ENCODE measurements at places on chromosomes 16 and 17.

GRCh38 chr16:88560714-88561484, 9.3 kb upstream of the ZC3H18 start:
- DNase-seq: no peak

DNA sequence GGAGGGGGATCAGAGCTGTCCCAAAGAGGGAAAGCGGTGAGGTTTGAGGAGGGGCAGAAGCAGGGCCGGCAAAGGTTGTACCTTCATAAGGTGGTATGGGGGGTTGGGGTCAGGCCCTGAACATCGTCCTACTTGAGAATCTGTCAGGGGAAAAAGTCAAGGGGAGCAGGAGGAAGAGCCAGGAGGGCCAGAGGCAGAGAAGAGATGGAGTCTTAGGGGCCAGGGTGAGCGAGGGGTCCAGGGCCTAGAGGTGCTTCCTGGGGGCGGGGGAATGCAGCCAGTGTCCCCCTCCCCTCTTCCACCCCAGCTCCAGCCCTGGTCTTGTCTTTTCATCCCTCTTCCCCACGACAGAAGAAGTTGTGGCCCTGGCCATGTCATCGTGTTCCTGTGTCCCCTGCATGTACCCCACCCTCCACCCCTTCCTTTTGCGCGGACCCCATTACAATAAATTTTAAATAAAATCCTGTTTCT, 1.3 kb upstream of the PRRT2 start:
- DNase-seq: no peak

DNA sequence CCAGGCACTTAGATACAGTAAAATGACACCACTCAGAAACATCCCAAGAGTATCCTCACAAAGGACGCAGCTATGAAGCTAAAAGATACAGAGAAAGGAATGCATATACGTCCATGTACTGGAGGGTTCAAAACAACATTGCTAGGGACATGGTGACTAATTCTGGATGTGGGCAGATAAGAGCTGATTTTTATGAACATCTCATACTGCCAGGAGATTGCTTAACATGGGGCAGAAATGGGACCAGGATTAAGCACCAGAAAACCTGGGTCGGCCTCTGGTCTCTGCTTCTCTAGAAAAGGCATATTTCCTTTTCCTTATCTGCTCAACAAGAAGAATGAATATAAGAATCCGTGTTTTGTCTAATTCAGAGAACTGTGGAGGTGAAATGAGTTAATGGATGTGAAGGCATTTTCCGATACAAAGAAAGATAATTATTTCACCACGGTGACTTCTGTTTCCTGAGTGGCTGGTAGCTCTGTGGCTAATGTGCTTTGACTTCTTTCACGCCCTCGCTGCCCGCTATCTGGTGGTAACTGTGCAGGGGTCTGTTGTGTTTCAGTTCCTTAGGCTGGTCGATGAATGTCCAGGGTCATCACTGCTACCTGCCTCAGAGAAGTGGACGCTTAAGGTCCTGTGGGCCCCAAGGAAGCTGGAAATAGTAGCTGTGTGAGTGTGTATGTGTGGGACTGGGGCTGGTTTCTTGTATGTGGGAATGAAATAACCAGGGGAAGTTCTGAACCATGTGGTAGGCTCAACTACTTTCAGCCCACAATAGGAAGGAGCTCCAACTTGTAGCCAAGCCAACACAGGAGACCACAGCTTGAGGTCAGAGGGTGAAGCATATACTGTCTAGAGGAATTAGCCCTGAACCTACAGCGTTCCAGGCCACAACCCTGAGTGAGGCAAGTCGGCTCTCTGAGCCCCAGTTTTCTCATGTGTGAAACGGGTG, 15.8 kb upstream of the CCL5 start:
- DNase-seq: peak; percentile 64

DNA sequence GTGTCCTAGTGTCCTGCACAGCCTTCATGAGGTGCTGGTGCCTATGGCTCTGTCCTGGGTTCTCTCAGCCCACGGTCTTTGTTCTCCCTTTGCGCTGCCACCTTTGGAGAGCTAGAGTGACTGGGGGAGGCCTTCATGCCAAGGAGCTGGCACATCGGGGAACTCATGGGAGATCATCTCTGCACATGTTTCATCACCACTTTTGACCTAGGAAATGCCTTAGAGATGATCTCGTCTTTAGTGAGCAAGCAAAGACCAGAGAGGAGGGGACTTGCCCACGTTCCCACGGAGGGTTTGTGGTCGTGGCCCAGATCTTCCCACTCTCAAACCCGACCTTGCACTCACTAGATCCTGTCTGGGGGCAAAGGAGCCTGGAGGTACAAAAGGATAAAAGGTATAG, 23.5 kb downstream of the TBX4 start:
- no peak for DNase-seq

- DNase-seq: no peak
These were observed 6.3 kb upstream of the RNF227 start for GRCh38 chr17:7922269-7922844.

GRCh38 chr17:57284984-57285646, 28.8 kb downstream of the MSI2 start:
- DNase-seq: peak; percentile 62

DNA sequence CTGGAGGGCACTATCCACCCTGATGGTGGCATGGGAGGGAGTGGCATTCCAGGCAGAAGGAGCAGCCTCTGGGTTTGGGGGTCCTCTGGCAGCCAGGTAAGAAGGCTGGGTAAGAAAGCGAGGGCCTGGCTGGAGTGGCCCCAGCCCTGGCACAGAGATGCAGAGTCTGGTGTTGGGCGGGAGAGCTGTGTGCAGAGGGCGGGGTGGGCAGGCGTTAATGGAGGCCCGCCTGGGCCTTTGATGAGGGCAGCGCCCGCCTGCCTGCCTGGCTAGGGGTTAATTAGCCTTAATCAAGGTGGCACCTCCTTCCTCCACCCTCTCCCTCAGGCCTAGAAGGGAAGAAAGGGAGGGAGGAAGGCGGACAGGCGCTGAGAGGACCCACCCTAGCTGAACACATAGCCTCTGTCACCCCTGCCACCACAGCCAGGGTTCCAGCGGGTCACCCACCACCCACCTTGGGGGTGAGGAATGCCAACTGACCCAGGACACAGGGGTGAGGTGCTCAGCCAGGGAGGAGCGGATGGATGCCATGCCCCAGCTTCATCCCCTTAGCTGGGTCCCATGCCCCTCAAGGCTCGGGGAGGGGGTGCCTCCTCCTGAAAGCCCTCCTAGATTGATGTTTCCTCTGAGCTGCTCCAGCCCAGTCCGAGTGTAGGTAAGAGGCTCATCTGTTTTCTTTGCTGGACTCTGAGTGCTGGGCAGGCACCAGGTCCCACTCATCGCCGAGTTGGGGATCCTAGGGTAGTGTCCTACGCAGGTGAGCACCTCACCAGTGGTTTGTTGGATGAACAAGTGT, 13.4 kb upstream of the FAM83G start:
- no peak for DNase-seq

DNA sequence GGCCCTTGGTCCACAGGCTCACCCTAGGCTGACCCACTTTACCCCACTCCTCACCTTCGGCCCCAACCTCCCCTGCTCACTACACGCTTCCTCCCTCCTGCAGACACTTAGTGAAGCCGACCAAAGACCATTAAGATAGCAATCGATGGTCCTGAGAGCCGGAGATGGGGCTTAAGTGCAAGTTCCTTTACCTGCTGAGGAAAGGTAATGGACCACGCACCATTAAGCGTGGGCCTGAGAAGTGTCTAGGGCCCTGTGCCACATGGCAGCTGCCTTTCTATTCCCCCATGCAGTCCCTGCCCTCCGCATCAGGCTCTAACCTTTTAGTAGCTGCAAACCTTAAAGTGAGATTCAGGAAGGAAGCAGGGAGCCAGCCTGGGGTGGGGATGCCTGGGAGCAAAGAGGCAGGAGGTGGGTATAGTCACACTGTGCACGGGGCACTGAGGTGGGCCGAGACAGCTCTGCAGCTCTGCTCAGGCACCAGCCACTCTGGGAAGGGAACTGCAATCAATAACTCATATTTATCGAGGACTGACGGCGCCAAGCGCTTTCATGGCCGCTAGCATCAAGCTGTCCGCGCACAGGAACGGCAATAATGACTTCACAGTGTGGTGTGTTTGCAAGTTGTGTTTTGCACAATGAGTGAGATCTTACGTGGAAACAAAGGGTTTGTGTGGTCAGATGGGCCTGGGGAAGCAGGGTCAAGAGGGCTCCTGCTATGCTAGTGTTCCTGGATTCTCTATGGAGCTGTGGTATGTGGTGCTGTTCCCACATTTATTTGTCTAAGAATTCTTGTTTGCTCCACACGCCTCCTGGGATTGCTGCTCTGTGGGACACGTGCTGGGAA, 84.9 kb upstream of the CDC42EP4 start:
- DNase-seq: no peak

- no peak for DNase-seq
These were observed 302.7 kb upstream of the ASIC2 start for GRCh38 chr17:33595828-33596227.

GRCh38 chr17:31596382-31597323, 205.2 kb downstream of the RAB11FIP4 start:
- DNase-seq: peak; percentile 10
